Activated naive CD4-positive, alpha-beta T cell (primary cell): ENCODE measurements at places on chromosomes 13 and 19.

DNA sequence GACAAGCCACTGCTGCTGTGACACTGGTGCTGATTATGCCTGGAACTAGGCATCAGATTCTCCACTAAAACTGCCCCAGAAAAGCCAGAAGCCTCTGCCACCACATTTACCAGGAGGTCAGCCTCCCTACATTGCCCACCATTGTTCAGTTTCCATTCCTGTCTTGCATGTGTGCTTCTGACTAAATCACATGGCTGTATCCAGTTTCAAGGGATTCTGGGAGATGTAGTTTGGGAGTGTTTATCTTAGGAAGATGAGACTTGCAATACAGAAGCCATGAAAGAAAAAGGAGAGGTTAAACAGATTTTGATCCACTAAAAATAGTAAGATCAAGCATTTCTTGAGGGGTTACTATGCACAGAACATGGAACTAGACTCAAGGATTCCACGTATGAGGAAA, 40.7 kb upstream of the SERPINE3 start:
- no peak for DNase-seq

GRCh38 chr19:42455621-42456081, 12.9 kb upstream of the CXCL17 start:
- no peak for DNase-seq

- DNase-seq: no peak
Observed at GRCh38 chr19:2083174-2083854, 12.8 kb downstream of the MOB3A start.

DNA sequence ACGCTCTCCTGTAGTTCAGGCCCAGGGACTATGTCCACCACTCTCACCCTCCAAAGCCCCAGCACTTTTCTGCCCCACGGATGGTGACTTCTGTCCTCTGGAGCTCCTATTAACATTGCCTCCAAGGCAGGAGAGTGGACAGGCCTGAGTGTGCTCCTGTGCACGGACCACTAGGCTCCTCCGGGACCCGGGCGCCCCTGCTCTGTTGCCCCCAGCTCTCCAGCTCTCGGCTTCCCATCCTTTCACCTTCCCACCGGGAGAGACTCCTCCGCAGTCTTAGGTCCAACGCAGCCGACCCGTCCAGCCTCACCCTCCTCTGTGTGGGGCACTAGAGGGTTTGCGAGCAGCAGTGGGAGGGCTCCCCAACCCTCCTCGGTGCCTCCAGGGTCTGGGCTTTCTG, 30.4 kb downstream of the CAPN12 start:
- DNase-seq: no peak

GRCh38 chr19:28905996-28906395, 307.0 kb downstream of the UQCRFS1 start:
- DNase-seq: no peak

DNA sequence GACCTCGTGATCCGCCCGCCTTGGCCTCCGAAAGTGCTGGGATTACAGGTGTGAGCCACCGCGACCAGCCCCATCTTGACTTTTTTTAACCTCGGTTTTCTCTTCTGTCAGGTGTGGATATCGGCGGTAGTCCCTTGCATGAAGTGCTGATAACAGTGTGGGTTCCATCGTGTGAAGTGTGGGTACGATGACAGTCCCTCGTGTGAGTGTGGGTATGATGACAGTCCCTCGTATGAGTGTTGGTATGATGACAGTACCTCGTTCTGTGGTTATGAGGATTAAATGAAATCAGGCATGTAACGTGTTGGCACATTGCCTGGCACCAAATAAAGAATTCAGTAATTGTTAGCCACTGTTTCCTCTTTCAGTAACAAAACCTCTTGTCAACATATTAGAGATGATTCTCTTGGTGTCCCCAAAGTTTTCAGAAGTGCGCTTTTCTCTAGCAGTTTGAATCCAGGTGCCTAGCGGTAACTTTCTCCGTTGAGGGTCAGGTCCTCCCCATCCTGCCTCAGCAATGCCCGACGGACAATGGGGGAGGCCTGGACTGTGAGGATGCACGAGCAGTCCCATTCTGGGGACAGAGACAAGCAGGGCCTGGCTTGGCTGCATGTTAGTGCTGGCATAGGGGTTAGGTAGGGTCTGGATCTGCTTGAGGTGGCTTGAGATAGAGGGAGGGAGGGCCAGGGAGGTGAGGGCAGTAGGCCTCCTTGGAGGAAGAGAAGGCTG, 15.3 kb downstream of the GATAD2A start:
- DNase-seq: no peak

DNA sequence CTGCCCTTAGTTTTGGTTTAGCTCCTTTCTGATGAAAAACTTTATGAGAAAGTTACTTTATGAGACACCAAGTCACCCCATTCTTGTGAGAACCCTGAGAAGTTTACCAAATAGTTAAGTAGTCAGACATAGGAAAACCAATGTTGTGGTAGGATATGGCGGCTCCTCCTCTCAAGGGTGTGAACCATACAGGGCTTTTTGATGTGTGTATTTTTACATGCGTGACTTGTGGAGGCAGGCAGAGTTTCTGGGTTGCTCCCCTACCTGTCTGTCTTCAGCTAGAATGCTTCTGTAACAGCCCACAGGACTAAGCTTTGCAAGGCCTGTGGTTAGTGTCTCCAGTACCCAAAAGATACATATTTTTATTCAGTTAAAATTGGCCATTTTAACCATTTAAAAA, 18.3 kb downstream of the UBAC2 start:
- no peak for DNase-seq

DNA sequence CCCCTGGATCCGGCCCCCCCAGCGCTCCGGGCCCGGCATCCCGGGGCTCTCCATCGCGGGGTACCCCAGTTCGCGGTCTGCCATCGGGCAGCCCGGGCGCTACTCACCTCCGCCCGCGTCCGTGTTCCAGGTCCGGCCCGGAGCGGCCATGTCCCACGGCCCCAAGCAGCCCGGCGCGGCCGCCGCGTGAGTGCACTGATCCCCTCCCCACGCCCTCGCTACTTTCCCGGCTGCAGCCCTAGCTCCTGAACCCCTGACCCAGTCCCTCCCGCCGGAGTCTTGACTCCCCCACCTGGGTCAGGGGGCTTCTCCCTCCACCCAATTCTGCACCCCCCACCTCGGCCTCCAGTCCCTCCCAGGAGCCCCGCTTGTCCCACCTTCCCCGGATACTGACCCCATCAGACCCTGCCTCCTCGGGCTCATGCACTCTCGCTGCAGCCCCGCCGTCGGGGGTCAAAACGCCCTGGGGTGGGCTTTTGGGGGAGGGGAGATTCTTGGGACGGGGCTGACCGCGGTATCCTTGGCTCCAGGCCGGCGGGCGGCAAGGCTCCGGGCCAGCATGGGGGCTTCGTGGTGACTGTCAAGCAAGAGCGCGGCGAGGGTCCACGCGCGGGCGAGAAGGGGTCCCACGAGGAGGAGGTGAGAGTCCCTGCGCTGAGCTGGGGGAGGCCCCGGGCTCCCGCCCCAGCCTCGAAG, 566 bp downstream of the HMG20B start:
- no peak for DNase-seq

DNA sequence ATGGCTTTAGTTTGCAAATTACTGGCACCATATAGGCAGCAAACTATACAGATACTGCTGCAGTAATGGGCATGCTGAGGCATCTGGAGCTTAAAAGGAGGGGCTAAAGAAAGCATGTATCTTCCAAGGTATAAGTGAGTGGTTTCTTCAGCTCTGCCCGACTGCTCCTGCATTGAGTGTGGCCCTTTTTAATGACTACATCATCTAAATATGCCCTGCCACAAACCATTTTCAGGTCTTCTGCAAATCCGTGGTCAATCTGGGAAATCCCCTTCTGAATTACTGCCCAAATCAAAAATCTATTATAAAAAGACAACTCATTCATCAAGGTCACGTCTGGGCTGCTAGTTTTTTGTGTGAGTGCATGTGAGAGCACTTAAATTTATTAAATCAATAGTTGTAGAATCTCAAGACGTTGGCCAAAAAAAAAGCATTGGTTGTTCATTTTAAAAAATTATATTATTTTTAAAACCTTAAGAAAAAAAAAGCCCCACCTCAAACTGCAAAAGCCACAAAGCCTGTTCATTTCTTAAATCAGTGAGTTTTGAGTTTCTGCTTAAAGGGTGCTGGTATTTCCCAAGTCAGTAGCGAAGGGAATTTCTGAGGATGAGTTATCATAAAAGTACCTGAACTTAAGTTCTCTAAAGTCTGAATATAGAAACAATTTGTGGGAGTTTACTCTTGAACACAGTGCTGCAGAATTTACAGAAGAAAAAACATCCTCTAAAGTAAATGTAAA, 16.3 kb downstream of the LCP1 start:
- DNase-seq: no peak

DNA sequence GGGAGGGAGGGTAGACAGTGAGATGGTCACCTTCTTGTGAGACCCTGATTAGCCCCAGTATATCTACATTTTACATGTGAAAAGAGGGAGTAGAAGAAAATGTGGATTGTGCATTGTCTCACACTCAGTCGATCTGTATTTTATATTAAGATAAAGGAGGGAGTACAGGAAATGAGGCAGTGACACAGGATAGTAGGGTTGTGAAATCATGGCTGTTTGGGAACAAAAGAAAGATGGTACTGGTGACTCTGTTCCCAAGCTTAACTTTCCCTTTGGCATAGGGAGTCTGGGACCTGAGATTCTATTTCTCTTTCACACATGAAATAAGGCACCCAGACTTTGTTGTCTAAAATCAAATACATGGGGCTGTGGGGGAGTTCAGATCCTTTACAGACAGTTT, 194.7 kb downstream of the ABCC4 start:
- no peak for DNase-seq
